ENCODE measurements at places on chromosomes 5 and 9. TPM values are rescaled to one million over a fixed set of nuclear protein-coding genes. Genes with fewer than 3 reads are reported as not detected.

GRCh38 chr9:10525972-10526371 is 86.8 kb downstream of the PTPRD start:
- no peak for DNase-seq

- DNase-seq: no peak
Measured at GRCh38 chr9:99590840-99591239, 230.8 kb upstream of the NR4A3 start.

GRCh38 chr5:179870952-179871351 is 12.3 kb upstream of the MRNIP start:
- no peak for DNase-seq

- no peak for DNase-seq
Measured at GRCh38 chr5:13625616-13626198, 318.8 kb downstream of the DNAH5 start.

DNA sequence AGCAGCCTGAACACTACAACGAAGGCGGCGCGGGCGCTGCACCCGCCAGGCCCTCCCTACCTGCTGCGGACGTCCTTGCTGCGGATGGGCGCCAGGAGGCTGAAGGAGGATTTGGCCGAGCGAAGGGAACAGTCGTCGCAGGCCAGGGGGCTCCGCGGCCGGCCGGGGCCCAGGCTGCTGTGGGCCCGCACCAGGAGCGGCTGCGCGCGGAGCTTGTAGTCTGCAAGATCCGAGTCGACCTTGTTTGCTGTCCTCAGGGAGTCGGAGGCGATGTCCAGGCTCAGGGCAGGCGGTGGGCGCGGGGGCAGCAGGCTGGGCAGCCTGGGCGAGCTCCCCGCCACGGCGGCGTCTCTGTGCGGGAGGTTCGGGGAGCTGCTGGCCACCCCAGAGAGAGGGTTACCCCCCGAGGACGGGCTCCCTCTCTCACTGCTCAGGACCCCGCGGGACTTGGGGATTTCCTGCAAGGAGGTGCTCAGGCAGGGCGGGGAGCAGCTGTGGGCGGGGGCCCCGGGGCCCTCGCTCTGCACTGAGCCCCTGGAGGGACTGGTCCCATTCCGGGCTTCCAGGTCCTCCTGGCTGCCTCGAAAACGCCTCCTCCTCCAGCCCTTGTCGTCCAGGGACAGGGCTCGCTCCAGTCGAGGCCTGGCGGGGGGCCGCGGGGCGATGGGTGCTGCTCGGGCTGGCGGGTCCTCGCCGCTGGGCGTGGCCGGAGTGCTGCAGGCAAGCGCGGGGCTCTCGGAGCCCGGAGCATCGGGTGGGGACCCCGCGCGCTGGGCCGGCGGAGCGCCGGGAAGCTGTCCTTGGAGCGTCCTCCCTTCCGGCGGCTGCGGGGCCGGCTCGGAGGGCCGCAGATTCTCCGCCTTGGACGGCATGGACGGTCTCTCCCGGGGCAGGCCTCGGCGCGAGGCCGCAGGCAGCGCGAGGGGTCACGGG is 831 bp downstream of the INPP5E start:
- peak; percentile 32 for DNase-seq

FCN2 gene
- not detected for total RNA-seq

BTNL8 gene
- total RNA-seq: 0.18 TPM

POU5F2 gene
- total RNA-seq: 0.10 TPM

NIM1K gene
- total RNA-seq: 0.02 TPM
